ENCODE measurements at places on chromosomes 13 and 19. TPM values are rescaled to one million over a fixed set of nuclear protein-coding genes. Genes with fewer than 3 reads are reported as not detected.

ZNF426 gene
- 15.3 TPM for total RNA-seq

KCNJ14 gene
- total RNA-seq, result 1.7 TPM

PALM3 gene
- not detected for total RNA-seq

PLIN3 gene
- total RNA-seq, result 19.1 TPM

DCT gene
- 0.36 TPM for total RNA-seq

GAPDHS gene
- total RNA-seq, result not detected

TINCR gene
- total RNA-seq, result 0.74 TPM

ZNF491 gene
- 0.41 TPM for total RNA-seq

DNA sequence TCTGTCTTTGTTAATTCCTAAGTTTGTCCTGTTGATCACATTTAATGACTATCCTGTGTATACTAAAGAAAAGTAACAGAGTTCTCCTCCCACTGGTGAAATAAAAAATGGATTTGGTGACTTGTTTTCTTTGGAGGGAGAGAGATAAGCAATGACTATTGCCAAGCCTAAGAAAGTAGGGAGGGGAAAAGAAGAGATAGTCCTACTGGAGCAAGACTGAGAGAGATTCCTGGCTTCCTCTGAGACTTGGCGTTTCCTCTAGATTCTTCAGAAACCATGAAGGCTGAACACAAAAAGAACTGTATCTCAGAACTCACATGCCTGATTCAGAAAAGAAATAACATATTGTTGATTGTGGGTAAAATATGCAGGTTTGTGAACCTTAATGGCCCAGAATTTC lies 406.5 kb downstream of the FOXO1 start:
- DNase-seq, result no peak
- H3K4me1 ChIP-seq, result no peaks in the 10 kb centered on the region
- no peak overlapping the region for H3K27ac ChIP-seq
- H3K27me3 ChIP-seq, result no peaks in the 10 kb centered on the region
- H3K4me3 ChIP-seq, result no peak overlapping the region

- H3K4me3 ChIP-seq, result no peak overlapping the region
- DNase-seq, result no peak
- H3K4me1 ChIP-seq, result no peaks in the 10 kb centered on the region
- H3K36me3 ChIP-seq, result no peaks in the 10 kb centered on the region
These were observed 375.3 kb downstream of the MTUS2 start for GRCh38 chr13:29195456-29195855.

- no peak overlapping the region for H3K27ac ChIP-seq
- H3K27me3 ChIP-seq, result no peaks in the 10 kb centered on the region
- H3K36me3 ChIP-seq, result no peaks in the 10 kb centered on the region
- H3K4me3 ChIP-seq, result no peak overlapping the region
- no peak for DNase-seq
These were observed 290.0 kb downstream of the KCTD12 start for GRCh38 chr13:76596216-76596615.

DNA sequence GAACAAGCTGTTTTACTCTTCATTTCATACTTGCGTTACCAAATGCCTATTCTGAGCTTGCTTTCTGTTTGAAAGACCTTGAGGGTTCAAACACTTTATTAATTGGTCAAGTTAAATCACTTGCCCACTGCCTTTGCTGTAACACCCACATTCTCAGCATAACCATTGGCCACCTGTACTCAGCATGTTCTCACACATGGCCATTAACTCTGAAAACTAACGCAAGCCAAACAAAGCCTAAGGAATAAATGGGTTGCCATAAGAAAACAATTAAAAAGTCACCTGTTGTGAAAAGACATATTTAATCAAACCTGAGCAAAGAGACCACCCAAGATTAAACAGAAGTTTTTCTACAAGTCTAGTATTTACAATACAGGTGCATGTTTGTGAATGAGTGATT lies 517.2 kb upstream of the SPRY2 start:
- DNase-seq, result no peak
- H3K27me3 ChIP-seq, result no peaks in the 10 kb centered on the region
- no peak overlapping the region for H3K27ac ChIP-seq
- H3K4me3 ChIP-seq, result no peak overlapping the region
- no peaks in the 10 kb centered on the region for H3K36me3 ChIP-seq

GRCh38 chr13:52371736-52372247 lies 34.2 kb downstream of the THSD1 start:
- no peak overlapping the region for H3K27ac ChIP-seq
- no peak for DNase-seq
- no peaks in the 10 kb centered on the region for H3K36me3 ChIP-seq
- H3K4me3 ChIP-seq, result no peak overlapping the region
- H3K27me3 ChIP-seq, result no peaks in the 10 kb centered on the region

DNA sequence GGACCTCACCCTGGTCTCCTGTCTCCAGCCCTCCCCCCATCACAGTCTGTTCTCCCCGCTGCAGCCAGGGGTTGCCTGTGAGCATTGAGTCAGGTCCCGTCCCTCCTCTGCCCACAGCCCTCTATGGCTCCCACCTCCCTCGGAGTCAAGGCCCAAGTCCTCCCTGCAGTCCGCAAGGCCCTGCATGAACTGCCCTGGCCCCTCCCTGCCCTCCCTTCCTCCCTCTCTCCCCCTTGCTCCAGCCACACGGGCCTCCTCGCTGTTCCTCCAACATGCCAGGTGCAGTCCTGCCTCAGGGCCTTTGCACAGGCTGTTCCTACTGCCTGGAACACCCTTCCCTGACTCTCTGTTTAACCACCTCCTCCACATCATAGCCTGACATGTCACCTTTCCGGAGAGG lies 2.8 kb downstream of the TINCR start:
- DNase-seq, result no peak
- peaks cover 4% of the 10 kb centered on the region for H3K4me1 ChIP-seq
- peaks cover 31% of the 10 kb centered on the region for H3K27me3 ChIP-seq
- H3K36me3 ChIP-seq, result no peaks in the 10 kb centered on the region
- no peak overlapping the region for H3K27ac ChIP-seq

DNA sequence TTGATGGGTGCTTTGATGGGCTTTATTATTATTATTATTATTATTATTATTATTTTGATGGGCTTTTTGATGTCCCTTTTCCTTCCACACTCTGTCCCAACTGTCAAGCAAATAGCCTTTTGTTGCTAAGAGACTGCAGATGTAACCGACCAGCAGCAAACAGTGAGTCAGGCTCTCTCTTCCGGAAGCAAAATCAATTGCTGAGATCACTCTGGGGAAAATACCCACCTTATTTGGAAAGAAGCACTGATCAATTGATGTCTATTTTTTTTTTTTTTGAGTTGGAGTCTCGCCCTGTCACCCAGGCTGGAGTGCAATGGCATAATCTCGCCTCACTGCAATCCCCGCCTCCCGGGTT lies 2.9 kb downstream of the LDLR start:
- H3K4me1 ChIP-seq, result peaks cover 84% of the 10 kb centered on the region
- H3K4me3 ChIP-seq, result peak overlapping the region; percentile 86
- H3K36me3 ChIP-seq, result peaks cover 3% of the 10 kb centered on the region
- no peaks in the 10 kb centered on the region for H3K27me3 ChIP-seq

DNA sequence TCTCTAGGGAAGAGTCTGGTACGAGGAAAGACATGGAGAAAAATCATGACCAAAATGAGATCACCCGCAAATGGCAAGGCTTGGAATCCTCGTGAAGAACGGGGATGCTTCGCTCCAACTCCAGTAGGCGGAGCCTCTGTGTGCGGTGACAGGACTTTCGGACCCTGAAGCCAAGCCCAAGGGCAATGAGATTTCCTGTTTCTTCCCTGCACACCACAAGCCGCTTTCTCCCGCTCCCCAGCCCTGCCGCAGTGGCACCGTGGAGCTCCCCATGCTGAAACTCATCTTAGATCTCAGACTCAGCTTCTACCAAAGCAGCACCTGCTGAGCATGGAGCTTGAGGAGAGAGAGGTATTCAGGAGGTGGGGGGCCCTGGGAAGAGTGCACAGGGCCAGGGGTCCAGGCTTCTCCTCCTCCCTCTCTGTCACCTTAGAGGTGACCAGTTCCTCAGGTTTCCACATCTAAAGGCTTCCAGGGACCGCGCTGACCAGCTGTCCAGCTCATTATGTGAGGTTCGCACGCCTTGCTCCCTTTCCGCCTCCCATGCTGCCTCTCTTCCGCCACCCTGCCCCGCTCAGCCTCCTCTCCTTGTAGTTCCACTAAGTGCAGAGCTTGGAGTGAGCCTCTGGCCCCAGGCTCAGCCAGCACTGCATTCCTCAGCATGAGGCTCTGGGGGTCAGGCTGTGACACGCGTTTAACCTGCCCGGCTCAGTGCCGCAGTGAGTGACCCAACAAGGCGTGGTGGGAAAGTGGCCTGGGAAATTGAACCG lies 153.8 kb upstream of the SOX1 start:
- H3K36me3 ChIP-seq, result no peaks in the 10 kb centered on the region
- DNase-seq, result no peak
- H3K4me3 ChIP-seq, result no peak overlapping the region
- no peaks in the 10 kb centered on the region for H3K27me3 ChIP-seq
- H3K27ac ChIP-seq, result no peak overlapping the region

DNA sequence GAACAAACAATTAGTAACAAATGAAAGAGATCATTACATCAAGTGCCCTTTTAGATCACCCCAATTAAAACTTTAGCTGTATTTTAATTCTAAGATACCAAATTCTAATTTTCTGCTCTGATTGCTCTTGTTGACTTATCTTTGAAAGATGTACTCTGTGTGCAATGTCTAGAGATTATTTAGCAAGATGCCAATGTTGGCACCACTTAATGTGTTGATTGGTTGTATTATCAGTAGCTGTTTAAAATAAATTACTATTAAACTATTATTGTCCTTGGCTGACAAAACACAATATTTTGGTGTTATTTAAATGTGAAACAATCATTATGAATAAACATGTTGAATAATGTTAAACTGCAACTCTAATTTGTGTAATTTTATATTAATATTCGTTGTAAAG lies 386.0 kb downstream of the DACH1 start:
- no peaks in the 10 kb centered on the region for H3K4me1 ChIP-seq
- no peak for DNase-seq
- H3K27me3 ChIP-seq, result no peaks in the 10 kb centered on the region
- no peak overlapping the region for H3K27ac ChIP-seq
- H3K4me3 ChIP-seq, result no peak overlapping the region

DNA sequence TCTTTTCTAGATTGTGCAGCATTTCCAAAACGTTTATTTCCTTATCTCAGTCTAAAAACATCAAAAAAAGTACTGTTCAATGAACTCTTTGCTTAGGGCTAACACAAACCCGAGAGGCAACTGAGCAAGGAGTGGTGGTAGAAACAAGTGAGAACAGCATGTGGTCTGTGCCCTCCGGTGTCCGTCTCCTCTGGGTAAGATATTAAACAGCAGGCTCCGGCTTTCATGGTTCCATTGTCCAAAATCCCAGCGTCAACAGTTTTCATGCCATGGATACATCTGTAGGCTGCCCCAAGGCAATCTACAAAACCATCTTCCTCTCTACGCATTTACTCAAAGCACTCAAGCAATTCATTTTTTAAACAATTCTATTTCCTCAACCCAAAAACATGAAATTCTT lies 22.8 kb downstream of the DCLK1 start:
- no peaks in the 10 kb centered on the region for H3K27me3 ChIP-seq
- H3K36me3 ChIP-seq, result no peaks in the 10 kb centered on the region
- H3K4me1 ChIP-seq, result no peaks in the 10 kb centered on the region
- H3K27ac ChIP-seq, result no peak overlapping the region

- peak; percentile 61 for DNase-seq
- no peaks in the 10 kb centered on the region for H3K4me1 ChIP-seq
- no peak overlapping the region for H3K4me3 ChIP-seq
These were observed 9.7 kb upstream of the USE1 start for GRCh38 chr19:17205237-17206140.

- no peak overlapping the region for H3K27ac ChIP-seq
- H3K27me3 ChIP-seq, result no peaks in the 10 kb centered on the region
- H3K4me1 ChIP-seq, result no peaks in the 10 kb centered on the region
These were observed 172.4 kb downstream of the VWA8 start for GRCh38 chr13:41788552-41788951.

DNA sequence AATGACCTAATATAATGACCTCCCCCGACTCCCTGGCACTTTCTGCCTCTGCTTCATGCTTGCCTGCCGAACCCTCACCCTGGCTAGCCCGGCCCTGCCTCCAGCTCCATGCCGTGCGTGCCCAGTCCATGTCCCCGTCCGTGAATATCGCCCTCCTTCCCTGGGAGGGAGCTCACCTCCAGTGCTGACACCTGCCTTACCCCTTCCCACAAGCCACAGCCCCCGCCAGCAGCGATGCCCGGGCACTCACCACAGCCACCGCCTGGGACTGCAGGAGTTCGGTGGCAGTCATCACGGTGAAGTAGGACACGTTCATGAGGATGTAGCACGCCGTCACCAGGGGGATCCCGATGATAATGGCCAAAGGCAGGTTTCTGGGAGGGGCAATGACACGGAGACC lies 10.0 kb downstream of the SLC7A9 start:
- H3K4me1 ChIP-seq, result no peaks in the 10 kb centered on the region
- no peaks in the 10 kb centered on the region for H3K36me3 ChIP-seq
- no peak overlapping the region for H3K27ac ChIP-seq
- no peaks in the 10 kb centered on the region for H3K27me3 ChIP-seq
- DNase-seq, result no peak

GRCh38 chr13:108322206-108322824 lies 52.8 kb downstream of the TNFSF13B start:
- no peak overlapping the region for H3K4me3 ChIP-seq
- H3K27me3 ChIP-seq, result no peaks in the 10 kb centered on the region
- H3K36me3 ChIP-seq, result no peaks in the 10 kb centered on the region
- no peak overlapping the region for H3K27ac ChIP-seq

- H3K4me3 ChIP-seq, result no peak overlapping the region
- no peaks in the 10 kb centered on the region for H3K27me3 ChIP-seq
- no peaks in the 10 kb centered on the region for H3K36me3 ChIP-seq
- no peak overlapping the region for H3K27ac ChIP-seq
These were observed 11.1 kb upstream of the GTF2F2 start for GRCh38 chr13:45109102-45109720.

- no peak for DNase-seq
- no peaks in the 10 kb centered on the region for H3K36me3 ChIP-seq
- H3K4me1 ChIP-seq, result no peaks in the 10 kb centered on the region
- no peak overlapping the region for H3K4me3 ChIP-seq
- H3K27ac ChIP-seq, result no peak overlapping the region
These were observed 1257.5 kb upstream of the ATXN8OS start for GRCh38 chr13:68850160-68850559.

DNA sequence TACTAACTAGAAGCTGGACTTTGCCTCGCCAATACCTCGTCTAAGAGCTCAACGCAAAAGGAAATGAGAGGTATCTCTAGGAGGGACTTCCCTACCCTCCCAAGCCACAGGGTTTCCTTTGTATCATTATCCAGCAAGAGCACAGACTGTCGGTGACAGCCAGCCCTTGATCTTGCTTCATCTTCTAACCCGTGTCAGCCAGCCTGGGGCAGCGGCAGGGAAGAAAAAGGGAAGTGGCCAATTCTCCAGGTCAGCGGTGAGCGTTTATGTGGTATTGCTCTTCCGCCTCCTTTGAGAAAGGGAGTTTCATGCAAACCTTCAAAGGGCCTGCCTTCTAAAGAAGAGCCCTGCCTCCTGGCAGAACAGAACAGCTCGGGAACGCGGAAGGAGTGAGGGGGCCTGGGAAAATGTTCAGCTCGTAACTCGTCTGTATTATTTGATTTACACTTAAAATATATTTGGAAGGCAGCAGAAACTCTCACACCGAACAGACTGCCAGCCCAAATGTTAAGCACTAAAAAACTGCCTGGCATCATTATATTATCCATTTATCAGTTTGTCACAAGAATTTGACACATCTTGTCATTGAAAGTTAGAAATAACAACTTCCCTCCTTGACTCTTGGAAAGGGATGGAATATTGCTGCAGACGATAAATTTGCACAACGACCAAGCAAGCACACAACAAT lies 41.8 kb downstream of the EFNB2 start:
- H3K4me3 ChIP-seq, result no peak overlapping the region
- H3K27ac ChIP-seq, result no peak overlapping the region
- peaks cover 33% of the 10 kb centered on the region for H3K27me3 ChIP-seq
- DNase-seq, result no peak

GRCh38 chr13:48818495-48819356 lies 157.0 kb upstream of the FNDC3A start:
- H3K27me3 ChIP-seq, result no peaks in the 10 kb centered on the region
- H3K36me3 ChIP-seq, result no peaks in the 10 kb centered on the region
- no peak for DNase-seq
- peaks cover 8% of the 10 kb centered on the region for H3K4me1 ChIP-seq
- H3K27ac ChIP-seq, result no peak overlapping the region
